ENCODE measurements at places on chromosomes 5 and 9. TPM values are rescaled to one million over a fixed set of nuclear protein-coding genes. Genes with fewer than 3 reads are reported as not detected.

GCNT1 gene
- total RNA-seq, result 9.2 TPM

PURA gene
- total RNA-seq, result 61.0 TPM

ANKRD31 gene
- 0.53 TPM for total RNA-seq

LPCAT1 gene
- 44.4 TPM for total RNA-seq

DNA sequence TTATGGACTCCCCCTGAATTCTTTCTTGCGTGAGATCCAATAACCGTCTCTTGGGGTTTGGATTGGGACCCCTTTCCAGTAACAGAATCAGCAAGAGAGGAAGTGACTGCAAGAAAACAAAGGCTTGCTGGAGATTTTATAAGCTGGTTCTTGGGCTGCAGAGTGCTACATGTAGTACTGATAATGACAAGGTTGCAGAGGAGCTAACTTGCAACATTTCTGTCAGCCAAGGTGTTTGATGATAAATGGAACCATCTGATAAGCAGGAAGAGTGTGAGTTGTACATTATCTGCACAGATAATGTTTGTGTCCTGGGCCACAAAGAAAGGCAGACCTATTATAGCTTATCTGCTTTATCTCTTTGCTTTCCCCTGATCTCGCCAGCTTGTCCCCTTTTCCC is 37.1 kb downstream of the DNAJB5 start:
- DNase-seq, result no peak

DNA sequence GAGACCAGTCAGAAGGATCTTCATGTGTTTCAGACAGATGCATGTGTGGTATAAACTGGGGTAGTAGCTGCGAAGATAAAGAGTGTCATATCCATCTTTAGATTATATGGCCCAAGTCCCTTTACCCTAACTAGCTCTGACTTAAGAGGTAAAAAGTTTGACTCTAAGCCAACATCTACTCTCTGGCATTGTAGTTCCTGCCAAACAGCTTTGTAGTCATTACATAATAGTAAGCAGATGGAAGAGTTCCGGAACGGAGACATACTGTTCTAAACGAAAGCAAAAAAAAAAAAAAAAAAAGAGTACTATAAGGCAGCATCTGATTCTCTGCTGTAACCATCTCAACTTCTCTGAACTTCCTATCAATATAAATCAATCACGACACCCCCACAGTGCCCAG is 48.8 kb downstream of the CEMIP2 start:
- no peak for DNase-seq

DNA sequence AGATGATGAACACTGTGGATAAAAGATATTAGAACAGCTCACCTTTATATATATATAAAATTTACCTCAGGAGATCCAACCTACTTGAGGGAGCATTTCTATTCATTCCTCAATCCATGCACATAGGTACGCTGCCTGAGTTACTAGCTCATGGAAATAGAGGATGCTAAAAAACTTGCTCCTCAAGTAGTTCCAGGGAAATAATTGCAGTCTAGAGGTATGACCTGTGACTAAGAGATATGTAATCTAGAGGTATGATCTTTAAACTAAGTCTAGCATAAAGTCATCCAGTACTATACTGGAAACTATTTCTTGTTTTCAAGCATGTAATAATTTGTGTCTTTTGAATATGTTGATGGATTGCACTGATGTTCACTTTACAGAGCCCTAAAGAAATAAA is 471.2 kb downstream of the TAF11L14 start:
- DNase-seq, result no peak

DNA sequence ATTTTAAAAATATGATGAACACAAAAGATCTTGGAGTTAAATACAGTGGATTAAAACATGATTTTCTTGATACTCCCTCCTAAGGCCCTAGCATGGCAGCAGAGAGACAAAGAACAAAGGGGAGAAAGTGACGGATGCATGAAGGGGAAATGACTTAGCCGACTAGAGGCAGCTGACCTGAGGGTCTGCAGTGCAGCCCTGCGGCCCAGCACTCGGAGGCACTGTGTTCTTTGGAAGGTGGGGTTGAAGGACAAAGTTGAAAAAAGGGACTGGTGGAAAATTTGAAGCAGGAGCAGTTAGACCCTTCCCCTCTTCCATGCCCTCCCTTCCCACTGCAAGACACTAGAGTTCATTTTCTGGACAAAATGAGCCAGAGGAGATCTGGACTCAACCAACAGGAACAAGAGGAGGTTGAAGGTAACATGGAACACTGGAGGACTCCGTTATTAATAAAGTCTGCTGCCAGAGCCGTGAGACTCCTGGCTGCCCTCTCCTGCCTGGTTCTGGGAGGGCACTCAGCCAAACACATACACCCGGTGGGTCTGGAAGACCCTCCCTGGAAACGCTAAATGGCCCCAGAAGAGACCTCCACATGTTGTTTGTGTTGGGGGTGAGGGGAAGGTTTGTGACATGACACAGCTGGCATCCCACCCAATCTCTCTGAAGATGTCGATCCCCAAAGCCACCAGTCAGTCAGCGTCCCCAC is 98.1 kb downstream of the JMY start:
- DNase-seq, result no peak

DNA sequence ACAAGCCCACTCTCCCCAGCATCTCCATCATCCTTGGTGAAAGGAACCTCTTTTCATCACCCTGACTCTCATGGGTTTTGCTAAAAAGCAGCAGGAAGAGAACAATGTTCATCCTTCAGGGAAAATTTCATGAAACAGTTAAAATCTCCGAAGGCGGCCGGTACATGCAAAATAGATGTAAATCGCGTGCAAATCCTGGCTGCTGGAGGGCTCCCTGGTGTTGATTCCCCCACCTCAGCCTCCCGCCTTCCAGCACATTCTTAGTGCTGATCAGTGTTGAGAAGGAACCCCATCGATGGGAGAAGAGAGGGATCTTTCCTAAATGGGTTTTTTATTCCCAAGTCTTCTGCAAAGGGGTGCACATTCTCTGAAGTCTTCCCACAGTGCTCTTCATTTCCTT is 8.7 kb upstream of the GFI1B start:
- DNase-seq, result no peak

DNA sequence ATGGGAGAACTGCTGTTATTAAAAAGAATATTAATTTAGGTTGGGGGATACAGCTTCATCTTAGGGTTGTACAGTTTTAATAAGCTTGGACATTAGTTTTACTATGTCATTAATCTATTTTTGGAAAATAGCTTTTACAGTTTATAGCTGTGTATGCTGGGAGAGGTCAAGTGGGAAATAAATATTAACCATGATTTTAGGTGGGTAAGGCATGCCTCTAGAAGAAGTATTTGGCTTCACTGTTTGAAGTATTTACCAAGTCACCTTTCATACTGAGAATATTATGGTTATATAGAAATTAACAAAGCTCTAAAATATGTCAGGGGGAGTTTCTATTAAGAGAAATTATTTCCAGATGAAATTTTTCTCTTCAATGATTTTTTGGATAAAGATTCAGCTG is 5.2 kb downstream of the C5orf22 start:
- DNase-seq, result no peak

DNA sequence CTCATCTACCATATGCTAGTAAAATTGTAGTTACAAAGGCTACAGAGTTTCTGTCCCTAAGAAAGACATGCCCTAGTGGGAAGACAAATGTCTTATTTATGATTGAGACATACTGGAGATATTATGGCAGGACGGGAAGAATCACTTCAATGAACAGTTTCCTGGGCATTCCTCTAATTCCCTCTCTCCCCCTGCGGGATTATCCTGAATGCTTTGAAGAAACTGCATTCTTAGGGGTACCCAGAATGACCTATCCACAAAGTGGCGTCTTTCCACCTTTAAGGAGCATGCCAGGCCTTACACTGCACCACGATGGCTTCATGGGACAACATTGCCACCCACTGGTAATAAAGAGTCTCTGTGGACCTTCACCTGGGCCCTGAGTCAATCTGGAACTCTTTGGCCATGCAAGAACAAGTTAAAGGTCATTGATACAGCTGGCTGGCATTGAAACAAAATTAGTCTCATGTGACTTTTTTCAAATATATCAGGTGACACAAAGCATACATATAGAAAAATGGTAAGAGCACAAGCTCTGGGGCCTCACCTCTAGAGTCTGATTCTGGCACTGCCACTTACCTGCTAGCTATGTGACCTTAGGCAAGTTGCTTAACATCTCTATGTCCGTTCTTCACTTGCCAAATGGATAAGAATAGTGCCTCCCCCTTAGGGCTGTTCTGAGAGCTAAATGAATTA is 32.0 kb downstream of the ANKRD55 start:
- DNase-seq, result peak; percentile 63

DNA sequence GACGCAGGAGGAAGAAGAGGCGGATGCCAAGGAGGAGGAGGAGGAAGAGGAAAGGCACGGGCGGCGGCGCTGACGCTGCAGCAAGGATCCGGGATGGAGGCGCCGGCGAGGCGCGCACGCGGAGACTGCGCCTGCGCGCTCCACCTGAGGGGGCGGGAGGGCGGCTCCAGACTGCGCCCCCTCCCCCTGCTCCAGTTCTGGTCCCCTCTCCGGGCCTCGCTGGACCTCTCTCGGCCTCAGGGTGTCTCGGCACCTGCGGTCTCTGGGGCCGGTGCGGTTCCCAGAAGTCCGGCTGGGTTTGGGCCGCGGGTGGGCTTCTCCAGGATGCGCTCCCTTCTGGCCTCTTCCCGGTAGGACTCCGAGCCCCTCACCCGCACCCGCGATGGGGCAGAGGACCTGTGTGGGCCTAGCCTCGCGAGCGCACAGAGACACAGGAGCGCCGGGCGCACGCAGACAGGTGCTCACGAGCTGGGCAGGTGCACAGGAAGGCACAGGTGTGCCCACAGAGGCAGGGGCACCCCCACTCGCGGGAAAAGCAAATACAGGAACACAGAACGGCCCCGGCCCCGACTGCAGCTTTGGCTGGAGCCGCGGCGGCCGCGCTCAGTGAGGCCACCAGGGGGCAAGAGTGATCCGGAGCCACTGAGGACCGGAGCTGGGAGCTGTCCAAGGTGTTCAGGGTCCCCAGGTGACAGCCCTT is at the start of gene NPDC1:
TSS of gene NPDC1 (minus strand) at position 90 of the 700 bp plus-strand sequence. CDS start 188 bp downstream, outside the sequence.
- DNase-seq, result peak; percentile 88

GRCh38 chr5:3899093-3899492 is 303.5 kb downstream of the IRX1 start:
- no peak for DNase-seq

DNA sequence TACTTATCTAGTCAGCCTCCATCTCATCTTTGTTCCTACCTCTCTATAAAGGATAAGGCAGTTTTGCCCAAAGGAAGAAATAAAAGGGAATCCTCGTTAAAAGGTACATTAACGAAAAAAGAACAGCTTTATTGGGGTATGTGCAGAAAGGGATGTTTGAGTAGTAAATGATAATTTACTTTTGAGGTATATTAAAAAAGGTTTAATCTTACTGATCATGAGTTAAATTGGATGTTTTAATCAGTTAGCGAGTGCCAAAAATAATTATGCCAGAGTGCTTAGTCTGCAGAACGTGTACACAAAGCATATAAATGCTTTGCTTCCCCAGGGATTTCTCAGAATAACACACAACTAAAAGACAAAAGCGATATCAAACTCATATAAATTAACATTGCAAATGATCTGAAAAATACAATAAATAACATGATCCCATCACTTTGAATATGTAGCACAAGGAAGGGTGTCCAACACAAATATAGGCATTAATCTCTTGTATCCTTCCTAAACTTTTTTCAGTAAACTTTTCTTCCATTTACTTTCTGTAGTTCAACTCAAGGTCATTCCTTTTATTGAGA is 865.0 kb downstream of the NR2F1-AS1 start:
- DNase-seq, result no peak

- no peak for DNase-seq
Measured at GRCh38 chr5:115977988-115978387, 15.7 kb downstream of the LVRN start.

DNA sequence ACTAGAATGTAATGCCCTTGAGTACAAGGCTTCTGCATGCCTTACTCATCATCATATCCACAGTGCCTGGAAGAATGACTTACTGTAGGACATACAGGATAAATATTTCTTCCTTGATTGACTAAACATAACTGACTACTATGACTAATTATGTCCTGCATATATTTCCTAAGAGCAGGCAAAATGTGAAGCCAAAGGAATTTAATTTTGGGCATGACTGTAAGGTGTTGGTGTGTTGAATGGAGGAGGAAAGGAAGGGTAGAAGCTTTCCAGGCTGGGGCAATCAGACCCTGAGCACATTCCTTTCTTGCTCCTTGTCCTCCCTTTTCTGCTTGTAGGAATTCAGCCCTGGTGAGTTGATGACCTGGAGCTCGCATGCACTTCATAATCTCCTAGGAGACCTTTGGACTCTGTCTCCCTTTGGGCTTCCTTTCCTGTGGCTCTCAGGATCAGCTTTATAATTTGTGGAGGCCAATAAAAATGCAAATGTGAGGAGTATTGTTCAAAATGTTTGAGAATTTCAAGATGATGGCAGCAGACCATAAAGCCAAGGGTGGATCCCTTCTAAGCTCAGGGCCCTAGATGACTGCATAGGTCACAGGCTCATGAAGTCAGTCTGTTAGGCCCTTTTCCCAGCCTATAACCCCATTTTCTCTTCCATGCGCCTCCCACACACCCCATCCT is 174.0 kb downstream of the HMHB1 start:
- no peak for DNase-seq

DNA sequence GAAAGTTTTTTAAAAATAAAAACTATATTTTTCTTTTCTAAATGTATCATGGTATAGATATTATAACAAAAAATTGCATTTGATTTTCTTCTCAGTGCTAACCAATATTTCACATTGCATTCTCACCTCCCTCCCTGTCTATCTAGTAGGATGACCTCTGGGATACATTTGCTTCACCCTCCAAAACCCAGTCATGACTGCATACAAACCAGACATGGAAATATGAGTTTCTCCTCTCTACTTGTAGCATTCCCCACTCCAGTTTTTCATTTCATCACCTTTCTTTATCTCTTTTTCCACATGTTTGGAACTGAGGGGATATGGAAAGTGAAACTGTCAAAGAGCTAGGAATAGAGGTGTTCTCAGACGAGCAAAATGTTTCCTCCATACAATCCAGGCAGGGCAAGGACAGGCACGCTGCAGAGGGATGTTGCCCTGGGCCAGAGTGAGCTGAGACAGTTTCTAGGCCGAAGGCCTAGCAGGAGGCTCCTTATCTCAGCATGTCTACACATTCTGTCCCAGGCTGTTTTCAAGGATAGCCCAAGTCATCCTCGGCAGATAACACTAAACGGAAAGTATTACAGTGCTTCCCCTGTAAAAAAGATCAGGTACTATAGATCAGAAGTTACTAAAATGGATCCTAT is 46.7 kb downstream of the MEF2C start:
- no peak for DNase-seq

DNA sequence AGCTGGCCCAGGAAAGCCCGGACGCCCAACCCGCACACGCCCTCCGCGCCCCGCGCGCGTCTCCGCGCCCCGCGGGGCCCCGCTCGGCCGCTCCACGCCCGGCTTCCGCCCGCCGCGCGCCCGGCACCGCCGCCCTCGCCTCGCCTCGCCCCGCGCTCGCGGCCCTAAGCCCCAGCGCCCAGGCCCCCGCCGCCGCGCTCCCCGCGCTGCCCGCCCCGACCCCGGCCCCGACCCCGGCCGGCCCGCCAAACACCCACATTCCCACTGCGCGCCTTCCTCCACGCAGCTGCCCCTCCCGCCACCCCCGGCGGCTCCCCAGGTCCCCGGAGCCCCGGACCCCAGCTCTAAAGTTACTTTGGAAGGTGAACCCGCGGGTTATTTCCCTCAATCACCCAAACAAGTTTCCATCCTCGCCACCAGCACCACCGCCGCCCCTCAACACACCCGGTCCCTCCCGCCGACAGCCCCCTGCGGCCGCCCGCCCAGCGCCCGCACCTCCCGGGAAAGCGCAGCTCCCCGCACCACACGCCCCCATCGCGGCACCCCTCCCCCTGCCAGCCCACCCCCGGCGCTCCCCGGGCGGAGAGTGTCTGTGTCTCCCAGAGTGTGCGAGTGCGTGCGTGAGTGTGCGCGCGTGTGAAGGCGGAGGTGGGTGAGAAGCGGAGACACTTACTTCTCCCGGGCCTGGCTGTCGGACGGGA is 439 bp downstream of the SSBP2 start:
- no peak for DNase-seq

GRCh38 chr9:124410321-124410913 is 4.8 kb downstream of the PSMB7 start:
- no peak for DNase-seq
